ENCODE measurements at places on chromosomes 2 and 18.

DNA sequence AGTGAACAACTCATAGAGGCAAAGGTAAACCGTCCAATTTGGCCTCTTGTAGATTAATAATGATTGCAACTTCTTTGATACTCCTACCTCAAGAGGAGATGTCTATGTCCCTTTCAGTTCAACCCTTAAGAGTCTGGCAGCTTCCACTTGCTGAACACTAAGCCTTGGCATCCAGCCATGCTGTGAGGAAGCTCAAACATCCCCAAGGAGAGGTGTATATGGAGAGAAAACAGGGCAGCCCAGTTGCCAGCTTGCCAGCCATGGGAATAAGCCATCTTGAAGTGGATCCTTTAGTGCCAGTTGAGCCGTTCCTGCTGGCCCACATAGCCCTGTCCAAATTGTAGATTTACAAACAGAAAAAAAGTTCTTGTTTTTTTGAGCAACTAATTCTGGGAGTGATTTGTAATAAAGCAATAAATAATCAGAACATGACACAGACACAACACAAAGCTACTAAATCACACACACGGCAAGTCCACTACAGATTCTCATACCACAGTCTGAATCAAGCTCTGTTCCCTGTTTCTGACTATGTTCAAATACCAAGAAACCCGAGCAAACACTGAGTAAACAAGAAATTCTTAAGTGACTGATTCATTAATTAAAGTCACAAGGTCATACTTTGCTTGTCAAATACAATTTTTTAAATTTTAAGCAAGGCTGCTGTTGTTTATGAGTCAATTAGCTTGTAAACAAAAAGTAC lies 96.1 kb downstream of the PID1 start:
- DNase-seq, result peak; percentile 5

DNA sequence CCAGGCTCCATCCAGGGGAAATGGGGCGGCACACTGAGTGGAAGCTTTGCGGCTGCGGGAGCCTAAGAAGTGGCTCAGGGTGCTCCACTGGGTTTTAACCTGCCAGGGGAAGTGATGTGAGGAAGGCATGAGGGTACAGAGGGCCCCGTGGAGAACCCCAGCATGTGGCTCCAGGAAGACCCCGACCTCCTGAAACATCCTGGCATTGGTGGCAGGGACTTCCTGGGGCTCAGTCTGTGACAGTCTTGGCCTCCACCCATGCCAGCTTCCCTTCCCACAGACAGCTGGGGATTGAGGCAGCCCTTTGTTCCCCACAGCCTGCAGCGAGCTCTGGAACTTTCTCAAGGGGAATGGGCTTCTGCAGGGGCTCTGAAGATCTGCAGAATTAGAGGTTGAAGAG lies 146.6 kb downstream of the TNS1 start:
- no peak for DNase-seq

- peak; percentile 52 for DNase-seq
These were observed 678.3 kb upstream of the ID2 start for GRCh38 chr2:8003462-8004075.

DNA sequence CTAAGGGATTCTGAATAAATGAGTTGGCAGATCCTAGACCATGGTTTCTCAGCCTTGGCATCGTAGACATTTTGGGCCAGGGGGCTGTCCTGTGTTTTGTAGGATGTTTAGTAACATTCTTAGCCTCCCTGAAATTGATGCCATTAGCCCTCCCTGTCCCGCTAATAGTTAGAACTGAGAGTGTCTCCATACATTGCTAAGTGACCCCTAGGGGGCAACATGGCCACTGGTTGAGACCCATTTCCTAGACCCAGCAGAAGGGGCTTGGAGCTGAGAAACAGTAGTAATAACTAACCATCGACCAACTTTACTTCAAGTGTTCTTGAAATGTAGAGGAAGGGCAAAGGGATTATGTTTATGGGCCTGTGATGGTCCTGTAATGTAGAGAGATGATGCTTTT lies 40.8 kb downstream of the KCMF1 start:
- DNase-seq, result no peak

DNA sequence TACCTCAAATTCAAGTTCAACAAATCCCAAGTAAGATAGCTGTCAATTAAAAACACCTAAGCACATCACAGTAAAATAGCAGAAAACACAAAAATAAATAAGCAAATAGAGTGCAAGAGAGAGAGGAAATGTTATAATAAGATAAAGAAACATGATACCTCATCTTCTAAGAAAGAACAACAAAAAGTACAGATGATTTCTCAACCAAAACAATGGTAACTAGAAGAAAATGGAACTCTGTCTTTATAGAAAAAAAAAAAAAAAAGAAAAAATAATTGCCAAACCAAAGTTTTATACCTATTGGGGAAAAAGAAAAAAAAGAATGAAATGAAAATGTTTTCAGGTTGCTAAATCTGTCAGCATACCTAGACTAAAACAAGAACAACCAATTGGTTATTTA lies 1253.5 kb upstream of the CDH2 start:
- DNase-seq, result peak; percentile 2

GRCh38 chr2:188725746-188726360 lies 248.3 kb upstream of the COL3A1 start:
- DNase-seq, result peak; percentile 82

DNA sequence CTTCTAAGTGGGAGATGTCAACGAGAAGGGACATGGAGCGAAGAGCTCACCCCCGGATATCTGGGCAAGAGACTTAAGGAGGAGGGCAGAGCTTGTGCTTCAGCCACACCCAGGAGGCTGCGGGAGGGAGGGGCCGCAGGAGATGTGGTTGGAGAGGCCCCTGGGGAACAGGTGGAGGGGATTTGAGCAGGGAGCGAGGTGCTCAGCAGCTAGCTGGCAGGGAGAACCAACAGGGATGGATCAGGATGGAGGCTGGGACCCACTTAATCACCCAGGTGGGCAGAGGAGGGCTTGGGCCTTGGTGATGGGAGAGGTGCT lies 78.3 kb downstream of the MBP start:
- DNase-seq, result no peak

DNA sequence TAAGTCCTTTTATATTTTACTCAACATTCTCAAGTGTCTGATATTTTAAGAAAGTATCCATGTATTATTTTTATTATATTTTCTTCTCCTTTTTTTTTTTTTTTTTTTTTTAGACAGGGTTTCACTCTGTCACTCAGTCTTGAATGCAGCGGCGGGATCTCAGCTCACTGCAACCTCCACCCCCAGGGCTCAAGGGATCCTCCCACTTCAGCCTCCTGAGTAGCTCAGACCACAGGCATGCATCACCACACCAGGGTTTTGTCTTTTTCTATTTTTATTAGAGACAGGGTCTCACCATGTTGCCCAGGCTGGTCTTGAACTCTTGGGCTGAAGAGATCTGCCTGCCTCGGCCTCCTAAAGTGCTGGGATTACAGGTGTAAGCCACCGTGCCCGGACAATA lies 212.1 kb downstream of the TCF4 start:
- DNase-seq, result no peak

DNA sequence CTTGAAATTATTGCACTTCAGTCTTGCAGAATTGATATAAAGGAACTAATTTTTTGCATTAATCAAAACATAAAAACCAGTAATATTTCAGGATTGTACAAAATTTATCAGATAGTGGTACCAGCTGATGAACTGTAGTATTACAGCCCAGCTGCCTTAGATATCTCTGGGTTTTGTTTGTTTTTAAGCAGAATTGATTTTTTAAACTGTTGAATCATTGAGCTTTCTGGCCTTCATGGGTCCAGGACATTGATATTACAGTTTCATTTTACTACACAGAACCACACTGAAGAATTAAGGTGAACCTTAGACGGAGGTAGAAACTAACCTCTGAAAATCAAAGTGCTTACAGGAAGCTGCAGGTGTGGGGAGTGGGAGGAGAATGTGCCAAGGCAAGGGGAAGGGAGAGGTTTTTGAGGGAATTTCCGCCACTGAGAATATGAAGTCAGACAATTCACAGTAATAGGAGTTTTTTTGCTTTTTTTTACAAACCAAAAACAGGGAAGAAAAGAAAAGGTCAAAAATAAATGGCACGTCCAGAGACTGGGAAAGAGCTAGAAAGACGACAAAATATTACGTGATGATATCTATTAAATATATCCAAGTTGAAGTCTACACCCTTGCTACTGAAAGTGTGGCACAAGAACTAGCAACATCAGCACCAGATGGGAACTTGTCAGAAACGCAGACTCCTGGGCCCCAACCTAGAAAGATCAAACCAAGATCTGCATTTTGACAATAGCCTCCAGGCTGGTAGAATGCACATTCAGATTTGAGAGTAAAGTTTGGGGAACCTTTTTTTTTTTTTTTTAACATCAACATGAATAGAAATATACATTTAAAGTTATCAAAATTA lies 40.8 kb upstream of the SPAG16 start:
- DNase-seq, result no peak

- no peak for DNase-seq
These were observed 556.7 kb upstream of the ACVR2A start for GRCh38 chr2:147288131-147288530.

Data from astrocyte (in vitro differentiated cells and primary cell).